ENCODE measurements at places on chromosomes 7 and 10.

DNA sequence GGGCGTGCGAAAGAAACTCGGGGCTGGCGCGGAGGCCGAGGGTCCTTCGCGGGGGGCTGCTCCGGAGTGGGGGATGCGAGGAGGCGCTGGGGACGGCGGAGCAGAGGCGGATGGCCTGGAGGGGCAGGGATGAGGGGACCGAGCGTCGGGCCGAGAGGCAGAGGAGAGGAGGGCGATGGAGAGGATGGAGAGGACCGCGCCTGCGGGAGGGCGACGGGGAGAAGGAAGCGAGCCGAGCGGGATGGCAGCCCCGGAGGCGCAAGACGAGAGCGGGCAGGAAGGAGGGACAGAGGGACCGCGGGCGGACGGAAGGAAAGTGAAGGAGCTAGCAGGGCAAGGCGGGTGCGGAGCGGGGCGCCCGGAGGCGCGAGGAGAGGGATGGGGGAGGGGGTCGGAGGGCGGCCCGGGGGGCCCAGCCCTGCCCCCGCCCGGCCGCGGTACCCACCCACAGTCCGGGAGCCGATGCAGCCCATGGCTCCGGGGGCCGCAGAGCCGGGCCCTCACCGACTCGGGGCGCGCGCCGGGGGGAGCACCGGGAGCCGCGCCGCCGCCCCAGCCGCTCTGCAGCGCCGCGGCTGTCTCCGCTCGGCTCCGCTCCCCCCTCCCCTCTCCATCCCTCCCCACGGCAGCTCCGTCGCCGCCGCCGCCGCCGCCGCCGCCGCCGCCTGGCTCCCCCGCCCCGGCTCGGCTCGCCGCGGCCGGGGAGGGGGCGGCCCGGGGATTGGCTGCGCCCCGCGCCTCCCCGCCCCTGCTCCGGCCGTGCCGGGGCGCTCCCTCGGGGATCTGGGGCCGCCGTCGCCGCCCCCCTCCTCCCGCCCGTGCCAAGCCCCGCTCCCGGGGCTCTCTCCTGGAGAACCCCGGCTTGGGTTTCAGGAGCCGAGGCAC is at the start of gene FAM131B:
FAM131B (minus strand) TSS at position 583 of the 885 bp plus-strand sequence; CDS start at position 473, 110 bp downstream.
- no peak for DNase-seq

- DNase-seq, result no peak
These were observed 363.6 kb downstream of the ATRNL1 start for GRCh38 chr10:115456812-115457211.

DNA sequence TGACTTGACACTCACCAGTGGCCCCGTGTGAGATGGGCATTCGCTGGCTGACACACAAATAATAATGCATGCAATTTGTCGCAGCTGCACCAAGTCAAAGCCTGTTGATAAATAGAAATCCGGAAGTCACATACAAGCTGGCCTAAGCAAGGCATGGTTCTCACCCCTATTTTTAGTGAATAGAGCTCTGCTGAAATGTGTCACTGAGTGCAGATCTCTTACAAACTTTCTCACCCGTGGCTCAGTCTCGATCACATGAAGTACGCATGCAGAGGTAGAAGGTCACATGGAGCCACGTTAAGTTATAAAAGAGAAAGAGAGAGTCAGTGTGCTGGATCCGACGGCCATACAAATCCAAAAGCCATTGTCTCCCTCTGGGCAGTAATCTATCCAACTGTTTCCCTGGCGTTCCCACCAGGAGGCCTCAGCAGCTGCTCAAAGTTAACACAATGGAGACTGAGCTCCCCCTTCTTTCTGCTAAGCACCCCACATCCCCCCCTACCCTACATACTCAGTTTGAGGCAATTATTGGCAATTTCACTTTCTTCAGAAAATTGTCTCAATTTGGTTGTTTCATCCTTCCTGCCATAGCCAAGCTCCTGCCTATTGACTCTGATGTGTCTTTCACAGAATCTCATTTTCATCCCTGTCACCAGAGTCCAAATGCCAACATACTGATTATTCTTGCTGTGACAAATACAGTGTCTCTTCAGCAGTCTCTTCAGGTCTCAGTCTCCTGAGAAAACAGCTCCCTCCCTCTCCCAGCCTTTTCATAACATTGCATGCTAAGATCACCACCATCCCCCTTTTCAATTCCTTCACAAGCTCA is 473.3 kb upstream of the NRP1 start:
- DNase-seq, result no peak

- no peak for DNase-seq
These were observed 3.0 kb downstream of the CHPF2 start for GRCh38 chr7:151235091-151235787.

- DNase-seq, result peak; percentile 33
These were observed 134.7 kb downstream of the MGMT start for GRCh38 chr10:129601737-129602136.

DNA sequence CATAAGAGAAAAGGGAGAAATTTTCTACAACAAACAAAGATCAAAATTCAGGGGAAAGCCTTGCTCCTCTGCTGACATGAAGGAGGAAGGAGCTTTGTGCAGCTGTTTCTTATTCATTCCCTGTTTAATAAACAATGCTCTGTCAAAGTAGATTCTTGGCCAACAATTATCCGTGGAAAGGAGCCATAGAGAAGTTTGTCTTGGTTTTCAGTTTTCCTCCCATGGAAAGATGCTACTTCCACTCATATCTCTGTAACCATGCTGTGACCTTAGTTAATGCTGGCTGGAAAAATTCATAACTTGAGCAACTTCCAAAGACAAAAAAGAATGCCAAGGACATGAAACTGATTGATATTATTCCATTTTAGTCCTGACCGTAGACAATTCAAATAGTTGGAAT is 8.1 kb downstream of the DDC start:
- DNase-seq, result no peak

- no peak for DNase-seq
These were observed 25.4 kb downstream of the TRDMT1 start for GRCh38 chr10:17176091-17176490.

- DNase-seq, result no peak
These were observed 174.8 kb downstream of the JAZF1 start for GRCh38 chr7:28005847-28006231.

DNA sequence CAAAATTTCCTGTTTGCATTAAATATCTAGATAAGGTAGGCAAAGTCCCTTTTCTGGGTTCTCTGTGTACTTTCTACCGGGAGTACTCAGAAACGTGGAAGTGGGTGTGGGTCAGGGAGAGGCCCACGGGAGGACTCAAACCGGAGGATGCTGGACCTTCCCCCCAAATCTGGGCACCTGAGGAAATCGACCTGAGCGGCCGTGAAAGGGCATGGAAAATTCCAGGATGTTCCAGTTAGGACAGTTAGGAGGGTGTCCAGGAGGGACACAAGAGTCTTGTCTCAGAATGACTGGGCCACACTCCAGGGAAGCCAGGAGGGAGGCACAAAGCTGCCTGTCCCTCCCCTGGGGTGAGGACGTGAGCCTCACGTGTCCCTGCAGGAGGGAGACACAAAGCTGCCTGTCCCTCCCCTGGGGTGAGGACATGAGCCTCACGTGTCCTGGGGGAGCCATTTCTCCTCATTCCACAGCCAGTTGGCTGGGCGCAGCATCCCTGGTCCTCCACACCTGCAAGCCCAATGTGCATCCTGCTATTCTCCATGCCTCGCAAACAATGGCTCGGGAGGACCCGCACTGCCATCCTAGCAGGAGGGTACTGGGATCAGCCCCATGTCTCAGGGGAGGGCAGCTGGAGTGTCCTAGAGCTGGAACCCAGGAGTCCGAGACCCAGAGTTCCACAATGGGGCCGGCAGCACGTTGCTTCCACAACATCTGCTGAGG is 190.5 kb upstream of the PPP2R2D start:
- no peak for DNase-seq

GRCh38 chr10:91219371-91220193 is 881 bp upstream of the PCGF5 start:
- DNase-seq, result no peak

- DNase-seq, result no peak
These were observed 28.4 kb downstream of the RBM20 start for GRCh38 chr10:110672580-110672919.

GRCh38 chr7:93897680-93898079 is 7.1 kb upstream of the TFPI2 start:
- no peak for DNase-seq

DNA sequence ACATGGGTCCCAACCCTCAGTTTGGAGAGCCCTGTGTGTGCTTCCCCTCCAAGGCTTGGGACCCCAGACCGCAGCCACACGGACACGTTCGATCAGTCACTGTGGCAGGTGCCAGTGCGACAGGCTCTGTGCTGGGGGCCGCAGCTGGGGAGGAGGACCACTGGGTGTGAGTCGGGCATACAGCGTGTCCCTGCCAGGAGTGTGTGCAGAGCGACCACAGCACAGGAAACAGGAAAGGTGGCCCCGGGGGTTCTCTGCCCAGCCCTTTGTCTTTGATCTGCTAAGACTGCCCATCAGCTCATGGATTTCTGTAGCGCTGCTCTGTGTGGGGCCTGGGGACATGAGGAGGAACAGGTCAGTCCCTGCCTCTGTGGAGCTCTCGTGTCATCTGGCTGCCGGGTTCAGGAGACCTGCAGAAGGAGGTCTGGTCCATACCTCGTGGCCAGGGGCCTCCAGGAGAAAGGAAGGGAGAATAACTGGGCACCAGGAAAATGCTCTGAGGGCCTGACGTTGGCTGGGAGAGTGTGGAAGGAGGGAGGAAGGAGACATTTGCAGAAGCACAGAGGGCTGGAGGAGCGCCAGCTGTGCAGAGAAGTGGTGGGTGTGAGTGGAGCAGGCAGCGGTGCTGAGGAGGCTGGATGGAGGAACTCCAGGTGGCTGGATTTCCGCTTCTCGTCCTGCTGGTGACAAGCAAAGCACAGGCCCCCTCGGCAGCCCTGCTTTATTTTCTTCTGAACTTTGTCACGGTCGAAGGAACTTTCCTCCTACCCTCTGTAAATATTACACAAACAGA is 4.1 kb downstream of the NUDT1 start:
- no peak for DNase-seq

DNA sequence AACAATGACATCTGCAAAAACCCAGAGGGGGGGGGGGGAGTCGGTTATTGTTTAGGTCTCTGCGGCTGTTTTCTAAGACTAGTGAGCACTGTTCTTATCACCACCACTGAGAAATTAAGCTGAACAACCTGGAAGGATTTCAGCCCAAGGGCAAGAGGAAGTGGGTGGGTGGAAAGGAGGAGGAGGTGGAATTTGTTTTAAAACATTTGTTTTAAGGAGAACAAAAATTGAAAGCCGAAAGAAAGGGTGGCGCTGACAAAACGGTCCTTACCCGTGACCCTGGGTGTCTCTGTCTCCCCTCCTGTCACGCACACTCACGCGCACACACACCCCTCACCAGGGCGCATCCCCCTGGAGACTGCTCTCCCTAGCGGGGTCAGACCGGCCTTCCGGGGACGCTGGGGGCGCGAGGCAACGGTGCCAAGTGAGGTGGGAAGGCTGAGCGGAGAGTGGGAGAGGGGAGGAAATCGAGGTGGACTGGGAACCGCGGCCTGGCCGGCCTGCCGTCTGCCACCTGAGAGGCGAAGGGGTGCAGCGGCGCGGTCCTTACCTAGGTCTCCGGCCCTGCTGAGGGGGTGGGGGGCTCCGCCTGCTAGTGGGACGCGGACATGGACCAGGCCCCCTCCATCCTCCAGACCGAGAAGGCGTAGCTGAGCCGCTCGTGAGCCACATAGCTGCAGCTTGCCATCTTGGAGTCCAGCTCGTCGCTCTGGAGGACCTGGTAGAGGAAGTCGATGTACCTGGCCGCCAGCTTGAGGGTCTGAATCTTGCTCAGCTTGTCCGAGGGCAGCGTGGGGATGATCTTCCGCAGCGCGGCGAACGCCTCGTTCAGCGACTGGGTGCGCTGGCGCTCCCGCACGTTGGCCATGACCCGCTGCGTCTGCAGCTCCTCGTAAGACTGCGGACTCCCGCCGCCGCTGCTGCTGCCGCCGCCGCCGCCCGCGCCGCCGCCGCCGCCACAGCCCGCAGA is 1.0 kb downstream of the TWIST1 start:
- DNase-seq, result no peak

DNA sequence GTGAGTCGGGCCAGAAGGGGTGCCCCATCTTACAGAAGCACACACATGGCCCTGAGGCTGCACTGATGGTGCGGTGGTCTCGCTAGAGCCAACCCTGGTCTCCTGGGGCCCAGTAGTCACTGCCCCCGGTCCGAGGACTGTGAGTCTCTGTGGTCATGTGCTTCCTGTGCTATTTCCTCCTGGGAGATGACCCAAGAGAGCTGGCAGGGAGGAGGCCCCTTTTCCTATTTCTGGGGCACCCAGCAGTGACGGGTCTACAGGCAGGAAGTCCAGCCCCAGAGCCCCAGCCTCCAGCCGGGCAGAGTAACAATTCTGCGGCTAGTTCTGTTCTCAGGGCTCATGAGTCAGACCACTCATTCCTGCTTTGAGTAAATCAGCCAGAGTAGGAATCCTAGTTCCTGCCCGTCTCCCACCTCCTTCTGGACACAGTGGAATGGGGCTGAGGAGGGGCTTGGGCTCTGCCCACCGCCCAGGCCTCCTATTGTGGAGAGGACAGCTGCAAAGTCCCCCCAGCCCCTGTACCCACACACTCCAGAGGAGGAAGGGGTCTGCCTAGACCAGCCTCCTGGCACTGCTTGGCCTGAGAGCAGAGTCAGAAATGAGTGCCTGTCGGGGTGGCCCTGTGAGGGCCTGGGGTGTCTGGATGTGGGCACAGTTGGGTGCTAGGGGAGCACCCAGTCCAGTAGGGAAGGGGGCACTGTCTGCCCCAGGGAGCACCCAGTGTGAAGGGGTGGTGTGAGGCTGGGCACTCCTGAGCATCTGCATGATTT is 80.5 kb upstream of the PPIF start:
- no peak for DNase-seq

DNA sequence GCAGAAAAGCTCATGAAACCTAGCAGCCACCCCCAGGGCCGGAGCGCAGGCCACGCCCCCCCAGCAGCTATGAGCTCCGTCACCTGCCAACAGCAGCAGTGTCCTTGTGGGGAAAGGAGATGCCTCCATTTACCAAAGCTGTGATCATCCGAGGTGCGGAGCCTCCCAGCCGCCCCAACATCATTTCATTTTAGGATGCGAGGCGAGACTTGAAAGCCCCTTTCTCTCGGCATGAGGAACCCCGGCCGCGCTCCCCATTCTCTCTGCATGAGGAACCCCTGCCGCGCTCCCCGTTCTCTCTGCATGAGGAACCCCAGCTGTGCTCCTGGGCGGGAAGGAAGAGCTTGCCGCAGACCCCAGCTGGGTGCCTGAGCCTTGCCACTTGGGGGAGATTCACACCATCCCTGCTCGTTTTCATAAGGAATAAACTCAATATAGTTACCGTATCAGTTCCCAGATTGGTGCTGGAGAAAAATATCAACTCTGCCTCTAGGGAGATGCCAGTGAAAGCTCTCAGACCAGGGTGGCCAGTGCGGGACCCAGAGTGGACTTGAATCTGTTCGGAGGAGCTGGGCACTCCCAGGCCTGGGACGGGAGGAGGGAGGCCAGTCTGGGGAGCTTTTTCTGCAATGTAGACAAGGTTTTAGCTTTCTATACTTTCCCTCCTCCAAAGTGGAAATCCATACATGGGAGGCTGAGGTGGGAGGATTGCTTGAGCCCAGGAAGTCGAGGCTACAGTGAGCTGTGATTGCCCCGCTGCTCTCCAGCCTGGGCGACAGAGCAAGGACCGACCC is 35.0 kb downstream of the JAKMIP3 start:
- no peak for DNase-seq

- DNase-seq, result peak; percentile 73
These were observed 1.1 kb downstream of the ARID5B start for GRCh38 chr10:61902445-61903220.

All from left kidney (tissue), 8 donors.